NCI-H1105 (cell line): ENCODE measurements at places on chromosomes 2 and 18.

- no peak for DNase-seq
These were observed 8.2 kb upstream of the TOGARAM2 start for GRCh38 chr2:28972778-28973335.

DNA sequence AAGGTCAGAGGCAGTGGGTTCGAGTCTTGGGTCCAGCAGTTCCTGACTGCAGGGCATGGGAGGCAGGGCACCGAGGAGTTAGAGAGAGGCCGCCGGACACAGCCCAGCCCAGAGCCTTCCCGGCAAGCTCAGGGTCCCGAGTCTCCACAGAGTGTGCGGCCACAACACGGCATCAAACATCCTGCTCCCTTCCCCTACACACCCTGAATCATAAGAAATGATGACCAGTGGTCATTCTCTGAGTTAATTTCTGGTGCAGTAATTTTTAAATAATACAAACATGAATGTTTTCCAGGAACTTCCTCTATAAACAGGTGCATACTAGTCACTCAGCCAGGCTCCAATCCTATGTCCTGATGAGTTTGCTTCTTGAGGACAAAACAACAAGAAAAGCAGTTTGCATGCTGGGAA, 118.0 kb downstream of the PXDN start:
- no peak for DNase-seq

GRCh38 chr18:20988726-20989125, 122.9 kb downstream of the ROCK1 start:
- no peak for DNase-seq

GRCh38 chr2:20590704-20591515, 60.0 kb downstream of the HS1BP3 start:
- DNase-seq = no peak

GRCh38 chr2:65551528-65551927, 119.1 kb upstream of the SPRED2 start:
- DNase-seq = no peak
